ENCODE measurements at places on chromosomes 6 and 20.

GRCh38 chr6:4010689-4011090, 68.2 kb downstream of the FAM217A start:
- no peak for DNase-seq

DNA sequence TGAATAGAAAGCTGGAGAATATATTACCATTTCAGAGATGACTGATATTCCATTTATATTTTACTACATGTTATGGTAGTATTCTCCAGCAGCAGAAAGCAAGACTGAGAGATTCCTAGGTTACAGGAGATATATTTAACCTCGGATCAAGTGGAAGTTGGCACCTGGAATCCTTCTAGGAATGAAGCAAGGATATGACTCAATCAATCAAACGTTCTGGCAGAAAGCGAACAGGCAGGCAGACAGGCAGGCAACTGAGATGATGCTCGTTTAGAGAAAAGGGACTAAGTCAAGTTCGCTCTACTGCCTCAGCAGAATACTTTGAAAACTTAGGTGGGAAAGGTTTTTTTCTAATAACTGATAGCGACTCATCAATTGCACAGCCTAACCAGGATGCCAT, 46.2 kb downstream of the PAK5 start:
- DNase-seq, result no peak

DNA sequence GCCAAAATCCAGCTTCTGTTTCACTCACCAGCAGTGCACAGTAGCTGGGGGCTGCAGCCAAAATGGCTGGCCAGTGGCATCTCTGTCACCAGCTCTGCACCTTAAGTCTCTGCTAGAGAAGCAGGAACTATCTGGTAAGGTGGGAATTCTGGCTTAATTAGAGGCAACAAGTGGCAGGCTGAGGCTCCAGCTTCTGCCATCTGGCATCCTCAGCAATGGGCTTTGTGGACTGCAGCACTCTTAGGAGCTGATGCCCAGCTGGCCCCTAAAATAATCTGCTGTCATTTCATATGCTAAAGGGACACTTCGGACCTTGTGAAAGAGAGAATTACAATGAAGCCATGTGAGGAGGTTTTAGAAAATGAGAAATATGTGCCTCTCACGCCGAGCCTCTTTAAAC, 4.6 kb upstream of the CLDN20 start:
- DNase-seq, result no peak

GRCh38 chr6:119495230-119495683, 145.7 kb upstream of the MAN1A1 start:
- DNase-seq, result no peak

GRCh38 chr6:27836783-27837624, 75.2 kb downstream of the OR2B2 start:
- no peak for DNase-seq

DNA sequence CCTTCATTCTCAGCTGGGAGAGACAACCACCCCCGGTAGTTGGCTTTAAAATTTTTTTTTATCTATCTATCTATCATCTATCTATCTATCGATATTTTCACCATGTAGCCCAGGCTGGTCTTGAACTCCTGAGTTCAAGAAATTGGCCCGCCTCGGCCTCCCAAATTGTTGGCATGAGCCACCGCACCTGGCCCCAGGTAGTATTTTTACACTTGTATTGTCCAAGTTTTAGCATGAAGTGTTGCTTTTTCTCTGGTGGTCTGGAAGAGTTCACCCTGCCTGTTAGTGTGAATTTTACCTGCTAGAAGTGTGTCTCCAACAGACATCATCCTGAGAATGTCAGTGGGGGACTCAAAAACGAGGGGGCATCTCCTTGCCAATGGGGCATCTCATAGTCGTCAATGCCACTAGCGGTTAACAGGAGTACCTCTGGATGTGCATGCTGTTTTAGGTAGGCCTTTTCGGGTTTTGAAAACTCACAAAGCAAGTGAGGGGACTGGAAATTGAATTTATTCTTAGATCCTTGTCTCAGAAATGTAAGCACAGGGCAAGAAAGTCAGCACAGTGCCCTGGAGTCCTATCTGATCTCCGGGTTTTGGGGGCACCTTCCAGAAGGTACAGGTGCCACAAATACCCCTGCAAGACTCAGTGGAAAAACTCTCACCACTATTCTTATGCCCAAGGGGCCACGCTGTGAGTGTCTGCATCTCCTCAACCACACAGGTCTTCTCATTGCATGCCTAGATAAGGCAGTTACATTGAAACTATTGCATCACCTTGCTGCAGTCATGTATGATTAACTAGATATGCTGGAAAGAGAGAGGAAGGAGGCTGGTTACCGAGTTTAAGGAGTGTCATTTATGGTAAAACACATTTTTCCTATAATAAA, 37.1 kb downstream of the TNFAIP3 start:
- DNase-seq, result no peak

GRCh38 chr6:70221025-70221714, 81.7 kb downstream of the COL9A1 start:
- no peak for DNase-seq

GRCh38 chr6:98880486-98880885, 46.1 kb downstream of the POU3F2 start:
- DNase-seq, result no peak

DNA sequence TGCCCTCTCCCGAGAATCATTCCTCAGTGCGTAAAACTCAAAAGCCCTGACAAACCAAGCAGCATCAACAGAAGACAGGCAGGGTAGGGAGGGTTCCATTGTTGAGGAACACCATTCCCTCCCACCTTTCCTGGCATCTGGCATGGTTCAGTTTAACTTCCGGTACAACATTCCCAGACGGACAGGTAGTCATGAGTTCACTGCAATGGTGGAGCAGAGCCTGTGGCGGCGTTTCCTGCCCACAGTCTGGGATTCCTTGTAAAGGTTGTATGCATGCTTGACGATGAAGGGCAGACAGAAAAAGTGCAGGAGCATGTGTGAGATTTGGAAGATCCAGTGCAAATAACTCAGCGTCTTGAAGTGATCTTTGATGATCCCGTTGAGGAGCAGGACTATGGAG, 42.3 kb downstream of the PIM1 start:
- DNase-seq, result no peak

GRCh38 chr6:4930025-4930691, 73.7 kb downstream of the RPP40 start:
- DNase-seq, result no peak

DNA sequence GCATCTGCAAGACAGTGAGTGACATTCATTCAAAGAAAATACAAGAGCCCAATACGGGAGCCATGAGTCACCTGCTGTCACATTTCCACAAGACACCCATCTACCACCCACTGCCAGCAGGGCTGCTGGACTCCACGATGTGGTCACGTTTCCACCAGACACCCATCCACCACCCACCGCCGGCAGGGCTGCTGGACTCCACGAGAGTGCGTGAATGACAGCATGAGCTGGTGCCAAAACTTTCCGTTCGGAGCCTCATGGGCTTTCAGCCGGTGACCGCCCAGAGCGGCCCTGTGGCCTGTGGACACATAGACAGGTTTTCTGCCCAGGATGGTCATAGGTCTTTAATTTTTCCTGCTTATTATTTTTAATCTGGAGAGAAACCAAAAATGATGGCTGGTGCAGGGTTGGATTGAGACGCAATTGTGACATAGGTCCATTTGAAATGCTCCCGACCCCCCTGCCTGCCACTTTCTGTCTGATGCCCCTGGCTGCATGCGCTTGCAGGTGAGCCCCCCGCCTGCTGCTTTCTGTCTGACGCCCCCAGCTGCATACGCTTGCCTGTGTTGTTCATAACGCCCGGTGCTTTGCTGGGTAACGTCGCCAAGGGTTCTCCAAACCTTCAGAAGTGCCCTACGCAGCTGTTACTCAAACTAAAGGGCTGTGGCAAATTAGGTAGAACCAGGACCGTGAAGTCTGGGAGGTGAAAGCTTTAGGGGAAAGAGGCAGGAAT, 59.1 kb upstream of the SMOC2 start:
- no peak for DNase-seq

GRCh38 chr6:127877231-127877630, 23.6 kb downstream of the THEMIS start:
- no peak for DNase-seq

- no peak for DNase-seq
Measured at GRCh38 chr6:139567095-139567494, 192.6 kb upstream of the CITED2 start.

DNA sequence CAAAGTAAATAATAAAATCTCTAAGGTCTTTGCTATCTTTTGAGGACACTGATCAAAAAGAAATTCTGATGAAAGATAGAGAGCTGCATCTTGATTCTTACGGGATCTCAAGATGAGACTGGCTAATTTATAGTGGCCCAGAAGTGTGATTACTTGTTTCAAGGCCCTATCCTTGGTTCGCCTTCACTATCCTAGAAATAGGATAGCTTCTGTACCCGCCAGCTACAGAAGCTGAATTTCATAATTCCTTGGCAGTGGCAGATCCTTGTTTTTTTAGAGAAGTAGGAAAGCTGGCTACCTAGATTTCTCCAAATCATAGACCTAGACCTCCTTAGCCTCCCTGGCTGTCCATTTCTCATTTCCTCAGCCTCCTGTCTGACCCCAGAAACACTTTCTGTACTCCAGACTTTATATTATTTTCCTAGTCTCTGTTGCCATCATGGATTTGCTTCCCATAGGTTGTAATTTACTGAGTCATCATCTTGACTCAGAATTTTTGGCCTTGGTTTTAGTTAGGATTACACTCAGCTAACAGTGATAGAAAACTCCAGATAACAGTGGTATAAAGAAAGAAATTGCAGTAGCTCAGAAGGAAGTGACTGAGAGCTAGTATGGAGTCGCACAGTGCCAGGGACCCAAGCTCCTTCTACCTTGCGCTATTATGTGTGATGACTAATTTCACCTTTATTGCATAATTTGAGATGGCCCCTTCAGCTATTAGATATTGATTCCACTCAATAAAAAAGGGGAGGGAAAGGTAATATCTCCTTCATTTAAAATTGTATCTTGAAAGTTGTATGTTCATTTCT, 27.7 kb downstream of the PHF3 start:
- DNase-seq, result no peak

GRCh38 chr20:51338692-51339440, 203.7 kb downstream of the NFATC2 start:
- DNase-seq, result no peak

- no peak for DNase-seq
Measured at GRCh38 chr6:107101686-107102413, 13.5 kb downstream of the BEND3 start.

GRCh38 chr6:17103715-17104114, 1.9 kb downstream of the STMND1 start:
- no peak for DNase-seq

GRCh38 chr6:131741688-131742393, 31.0 kb upstream of the CTAGE9 start:
- no peak for DNase-seq

Measured in cortex of kidney (tissue), 1 donor.